NCI-H2081 (cell line): ENCODE measurements at places on chromosomes 13 and 19.
A peak's percentile ranks its signal among the peaks of the same experiment; 100 is the strongest.

- DNase-seq = no peak
Measured at GRCh38 chr19:47673426-47673825, 39.8 kb upstream of the EHD2 start.

- DNase-seq = no peak
Measured at GRCh38 chr19:3653865-3654513, 27.4 kb upstream of the CACTIN start.

DNA sequence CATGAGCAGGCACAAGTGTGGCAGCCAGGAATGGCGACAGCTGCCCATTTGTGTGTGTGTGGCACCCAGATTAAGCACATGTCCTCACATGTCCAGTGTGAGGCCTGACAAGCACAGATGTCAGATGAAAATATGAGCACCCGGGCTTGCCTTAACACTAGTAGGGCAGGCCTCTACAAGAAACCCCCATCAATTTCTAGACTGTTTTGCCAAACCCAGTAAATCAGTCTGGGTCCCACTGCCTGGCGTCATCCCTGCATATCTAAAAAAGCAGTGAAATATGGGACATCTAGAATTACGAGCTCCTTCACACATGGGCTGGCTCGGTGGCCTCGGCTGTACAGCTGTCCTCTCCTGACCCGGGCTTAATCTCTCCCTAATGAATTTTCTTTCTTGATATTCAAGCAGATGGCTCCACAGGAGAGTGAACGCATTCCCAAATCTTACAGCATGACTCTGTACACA is 432.7 kb downstream of the FOXO1 start:
- no peak for DNase-seq

GRCh38 chr13:73251626-73252265 is 192.9 kb downstream of the KLF5 start:
- no peak for DNase-seq

DNA sequence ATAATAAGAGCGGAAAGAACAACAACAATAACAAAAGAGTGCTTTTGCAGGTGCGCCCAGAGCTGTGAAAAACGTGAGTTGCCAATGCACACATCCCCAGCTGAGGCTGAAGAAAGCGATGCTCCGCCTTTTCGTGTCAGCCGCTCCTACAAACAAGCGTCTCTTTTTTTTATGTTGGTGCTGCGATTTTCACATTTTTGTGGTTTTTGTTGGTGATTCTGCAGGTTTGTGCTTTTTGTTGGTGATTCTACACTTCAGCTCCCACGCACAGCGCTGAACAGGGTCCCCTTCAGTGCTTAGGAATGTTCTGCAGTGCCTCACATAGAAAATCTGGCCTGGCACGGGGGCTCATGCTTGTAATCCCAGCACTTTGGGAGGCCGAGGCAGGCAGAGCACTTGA is 7.3 kb upstream of the SBK3 start:
- DNase-seq = no peak

DNA sequence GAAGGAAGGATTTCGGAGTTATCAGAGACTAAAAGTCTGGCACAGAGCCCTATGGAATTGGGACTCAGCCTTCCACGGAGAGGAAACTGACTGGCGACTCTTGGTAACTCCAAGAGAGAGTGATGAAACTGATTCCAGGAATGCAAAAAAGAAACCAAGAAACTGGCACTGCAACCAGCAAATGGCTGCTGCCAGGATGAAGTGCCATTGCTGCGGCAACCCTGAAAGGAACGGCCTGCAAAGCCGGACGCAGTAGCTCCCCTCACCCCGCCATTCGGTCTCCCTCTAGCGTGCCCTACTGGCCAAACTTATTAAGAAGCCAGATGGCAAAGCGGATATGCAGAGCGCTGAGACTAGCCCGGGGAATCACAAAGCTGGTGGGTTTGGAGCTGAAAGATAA is 236.0 kb downstream of the PCDH9 start:
- peak; percentile 80 for DNase-seq

GRCh38 chr13:32894589-32895001 is 121.6 kb upstream of the KL start:
- DNase-seq = no peak

DNA sequence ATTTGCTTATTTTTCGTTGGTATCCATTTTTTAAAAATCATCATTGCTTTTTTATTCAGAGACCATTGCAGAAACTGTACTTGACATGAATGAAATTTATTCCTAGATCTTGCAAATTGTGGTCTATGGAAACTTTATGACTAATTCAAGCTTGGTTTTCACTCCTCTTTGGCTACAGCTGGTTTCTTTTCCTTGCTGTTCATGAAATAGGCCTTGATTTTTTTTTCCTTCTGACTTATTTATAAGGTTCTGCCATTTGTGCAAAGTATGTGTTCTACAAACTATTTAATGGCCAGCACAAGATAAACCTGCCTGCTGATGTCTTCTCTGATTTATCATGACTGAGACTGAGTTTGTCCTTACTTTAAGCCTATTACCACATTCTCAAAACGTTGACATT is 764.0 kb upstream of the SLITRK5 start:
- no peak for DNase-seq

GRCh38 chr19:49689133-49690078 is at the start of gene ADM5:
TSS of gene ADM5 (plus strand) at chr19:49689594. CDS start at chr19:49689838, 244 bp downstream.
- peak; percentile 70 for DNase-seq

- DNase-seq = no peak
Measured at GRCh38 chr13:22198001-22198400, 527.1 kb downstream of the FGF9 start.

DNA sequence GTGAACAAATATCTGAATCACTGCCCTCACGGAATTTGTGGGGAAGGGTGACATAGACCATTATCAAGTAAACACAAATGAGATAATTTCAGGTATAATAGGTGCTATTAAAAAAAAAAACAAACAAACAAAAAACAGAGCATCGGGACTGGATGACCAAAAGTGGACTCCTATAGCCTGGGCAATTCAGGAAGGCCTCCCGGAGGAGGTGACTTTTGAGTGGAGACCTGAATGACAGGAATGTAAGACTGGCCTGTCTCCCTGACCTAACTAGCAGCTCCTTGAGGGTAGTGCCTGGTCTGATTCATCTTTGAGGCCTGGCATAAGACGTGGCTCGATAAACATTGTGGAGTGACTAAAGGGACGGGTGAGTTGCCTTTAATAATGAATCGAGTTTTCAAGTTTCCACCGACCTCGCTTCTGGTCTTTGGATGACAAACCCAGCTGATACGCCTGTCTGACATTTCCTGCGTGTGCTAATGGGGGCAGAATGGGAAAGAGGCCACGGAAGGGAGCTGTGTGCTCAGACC is 6.8 kb downstream of the KLK10 start:
- no peak for DNase-seq

DNA sequence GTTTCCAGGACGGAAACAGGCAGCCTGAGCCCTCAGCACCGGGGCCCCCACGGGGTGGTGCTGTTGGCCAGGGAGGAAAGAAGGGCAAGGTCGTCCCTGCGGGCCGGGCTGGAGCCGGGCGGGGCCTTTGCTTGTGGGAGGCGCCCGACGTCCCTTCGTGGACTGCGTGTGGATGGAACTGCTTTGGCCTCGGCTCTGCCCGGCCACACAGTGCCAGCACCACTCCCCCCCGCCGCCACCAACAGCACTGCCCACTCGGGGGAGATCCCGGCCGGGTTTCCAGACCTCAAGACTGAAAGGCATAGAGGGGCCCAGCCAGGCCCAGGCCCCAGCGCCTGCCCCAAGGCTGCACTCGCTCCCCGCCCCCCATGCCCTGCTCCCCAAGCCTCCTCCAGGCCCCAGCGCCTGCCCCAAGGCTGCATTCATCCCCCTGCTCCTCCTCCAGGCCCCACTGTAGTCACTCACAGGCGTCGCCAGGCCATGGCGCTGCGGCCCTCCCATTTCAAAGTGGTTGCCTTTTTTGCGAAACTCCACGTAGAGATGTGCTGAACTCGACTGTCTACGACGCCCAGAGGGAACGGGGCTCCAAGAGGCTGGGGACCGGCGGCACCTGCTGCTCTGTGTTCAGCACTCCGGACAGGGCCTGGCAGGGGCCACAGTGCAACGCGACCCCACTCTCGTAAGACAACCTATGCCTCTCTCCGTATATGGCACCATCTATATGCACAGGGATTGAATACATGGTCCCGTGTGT is 22.5 kb downstream of the C13orf46 start:
- DNase-seq = no peak

DNA sequence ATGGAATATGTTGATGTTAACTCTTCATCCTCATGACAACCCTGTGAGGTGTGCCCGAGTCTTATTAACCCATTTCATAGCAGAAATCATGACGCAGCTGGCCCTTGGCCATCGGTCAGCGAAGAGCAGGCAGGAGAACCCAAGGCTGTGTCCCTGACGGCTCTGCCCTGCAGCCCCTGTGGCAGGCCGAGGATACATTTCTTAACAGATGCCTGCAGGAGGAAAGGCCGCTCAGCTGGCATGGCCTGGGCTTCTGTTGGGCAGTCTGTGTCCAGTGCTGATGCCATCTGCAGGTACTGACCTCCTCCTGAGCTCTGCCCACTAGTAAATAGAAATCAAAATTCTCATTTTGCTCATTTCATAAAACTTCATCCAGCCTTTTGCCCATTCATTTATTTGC is 35.4 kb upstream of the MCF2L start:
- no peak for DNase-seq

DNA sequence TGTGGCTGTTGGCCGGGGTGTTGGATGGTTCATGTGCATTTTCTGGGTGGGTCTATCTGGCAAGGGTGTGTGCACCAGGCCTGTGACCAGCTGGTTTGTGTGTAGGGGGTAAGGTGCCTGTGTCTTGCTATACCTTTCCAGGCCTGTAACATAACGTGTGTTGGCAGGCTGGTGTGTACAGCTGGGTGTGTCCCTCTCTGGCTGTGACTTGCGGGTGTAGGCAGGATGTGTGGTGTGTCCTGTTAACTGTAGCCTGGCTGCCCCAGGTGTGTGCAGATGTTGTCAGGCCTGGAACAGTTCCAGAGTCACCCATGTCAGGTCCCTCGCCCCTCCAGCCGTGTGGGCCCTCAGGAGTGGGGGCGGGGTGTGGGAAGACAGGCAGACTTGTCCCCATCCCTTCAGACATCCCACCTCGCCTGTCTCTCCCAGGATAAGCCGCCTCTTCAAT is 9.8 kb downstream of the KCTD15 start:
- no peak for DNase-seq

DNA sequence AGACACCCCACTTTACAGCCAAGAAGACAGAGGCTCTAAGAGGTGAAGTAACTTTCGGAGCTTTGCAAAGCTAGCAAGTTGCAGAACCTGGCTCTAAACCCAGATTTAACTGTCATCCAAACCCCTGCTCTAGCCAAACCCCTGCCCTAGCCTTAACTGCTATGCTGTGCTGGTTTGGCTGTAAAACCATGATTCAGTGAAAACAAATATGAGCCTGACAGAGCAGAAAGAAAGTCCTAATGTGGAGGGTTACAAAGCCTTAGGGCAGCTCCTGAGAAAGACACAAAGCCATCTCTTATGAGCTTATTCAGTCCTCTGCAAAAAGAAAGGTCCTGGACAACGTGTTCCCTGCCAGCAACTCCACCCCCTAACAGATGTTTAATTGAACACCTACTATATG is 172.8 kb downstream of the KATNAL1 start:
- no peak for DNase-seq

DNA sequence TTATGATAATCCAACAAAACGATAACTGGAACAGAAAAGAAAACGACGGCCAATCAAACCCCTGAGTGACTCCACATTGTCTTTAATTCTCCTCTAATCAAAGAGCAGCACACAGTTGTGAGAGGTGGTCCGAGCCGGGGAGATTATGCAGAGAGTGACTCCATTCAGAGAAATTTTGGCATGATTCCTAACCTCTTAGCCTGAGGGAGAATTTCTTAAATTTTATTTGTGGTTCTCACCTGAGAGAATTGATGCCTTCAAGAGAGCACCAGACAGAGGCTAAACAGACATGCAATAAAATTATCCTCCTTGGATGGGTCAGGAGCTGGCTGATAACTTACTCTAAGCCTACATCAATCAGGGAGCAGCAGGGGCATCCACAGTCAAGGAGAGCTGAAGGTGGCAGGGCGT is 310.0 kb upstream of the KLF12 start:
- no peak for DNase-seq

GRCh38 chr19:47881757-47882156 is 4.4 kb downstream of the SULT2A1 start:
- DNase-seq = no peak

- DNase-seq = no peak
Measured at GRCh38 chr19:1661995-1662394, 9.6 kb upstream of the TCF3 start.

DNA sequence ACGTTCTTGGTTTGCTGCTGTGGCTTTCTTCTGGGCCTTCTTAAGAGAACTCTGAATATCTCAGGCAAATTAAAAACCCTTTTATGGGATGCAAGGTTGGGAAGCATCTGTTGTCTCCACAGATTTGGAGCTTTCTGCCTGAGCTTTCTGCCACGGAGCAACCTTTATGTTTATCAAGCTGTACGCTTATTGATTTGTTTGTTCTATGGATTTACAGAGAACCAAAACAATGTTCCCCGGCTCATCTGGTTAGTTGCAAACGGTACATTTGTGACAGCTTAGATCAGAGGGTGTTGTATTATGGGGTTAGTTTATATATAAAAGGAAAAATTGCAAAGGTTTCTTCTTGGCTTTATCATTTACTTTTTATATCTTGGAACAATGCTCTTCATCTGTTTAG is 479.6 kb downstream of the DIAPH3 start:
- DNase-seq = no peak

DNA sequence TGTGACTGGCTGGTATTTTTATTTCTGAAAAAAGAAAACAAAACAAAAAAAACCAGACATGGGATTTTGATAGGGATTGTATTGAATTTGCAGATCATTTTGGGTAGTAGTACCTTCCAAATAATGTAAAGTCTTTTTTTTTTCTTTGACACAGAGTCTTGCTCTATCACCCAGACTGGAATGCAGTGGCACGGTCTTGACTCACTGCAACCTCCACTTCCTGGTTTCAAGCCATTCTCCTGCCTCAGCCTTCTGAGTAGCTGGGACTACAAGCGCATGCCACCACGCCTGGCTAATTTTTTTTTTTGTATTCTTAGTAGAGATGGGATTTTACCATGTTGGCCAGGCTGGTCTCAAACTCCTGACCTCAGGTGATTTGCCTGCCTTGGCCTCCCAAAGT is 4.2 kb downstream of the ZNF101 start:
- DNase-seq = no peak

DNA sequence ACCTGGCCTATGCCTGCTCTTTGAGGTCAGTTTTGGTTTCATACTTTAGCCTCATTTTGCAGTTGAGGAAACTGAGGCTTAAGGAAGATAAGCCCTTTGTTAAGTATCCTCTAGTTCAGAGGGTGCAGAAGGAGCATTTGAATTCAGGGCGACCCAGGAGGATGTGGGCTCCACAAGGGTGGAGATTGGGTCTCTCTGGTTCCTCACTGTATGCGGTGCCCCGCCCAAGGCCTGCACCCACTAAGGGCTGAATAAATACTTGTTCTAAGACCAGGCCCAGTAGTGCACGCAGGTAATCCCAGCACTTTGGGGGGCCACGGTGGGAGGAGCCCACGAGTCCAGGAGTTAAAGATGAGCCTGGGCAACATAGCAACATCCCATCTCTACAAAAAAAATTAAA is 768 bp upstream of the SLC44A2 start:
- no peak for DNase-seq
